SW480 (cell line): ENCODE measurements at places on chromosomes 3 and 15.

GRCh38 chr3:79994397-79994796 is 226.6 kb upstream of the ROBO1 start:
- DNase-seq = no peak

GRCh38 chr15:66290518-66290917 is 2.9 kb upstream of the DIS3L start:
- peak; percentile 63 for DNase-seq

GRCh38 chr15:34693053-34693744 is 61.6 kb downstream of the GJD2 start:
- DNase-seq = no peak

- DNase-seq = no peak
Observed at GRCh38 chr3:195544634-195545033, 1.5 kb upstream of the PPP1R2 start.

GRCh38 chr15:48358229-48359152 is 27.3 kb downstream of the DUT start:
- peak; percentile 44 for DNase-seq

GRCh38 chr15:74442604-74443003 is 8.8 kb upstream of the SEMA7A start:
- DNase-seq = no peak

GRCh38 chr3:178367817-178368617 is 168.2 kb upstream of the KCNMB2 start:
- no peak for DNase-seq

GRCh38 chr3:69332934-69333333 is 53.0 kb downstream of the FRMD4B start:
- DNase-seq = no peak

GRCh38 chr3:141229132-141229531 is 2.5 kb upstream of the PXYLP1 start:
- no peak for DNase-seq

- DNase-seq = no peak
Observed at GRCh38 chr3:175743733-175744400, 884.7 kb downstream of the NAALADL2 start.

DNA sequence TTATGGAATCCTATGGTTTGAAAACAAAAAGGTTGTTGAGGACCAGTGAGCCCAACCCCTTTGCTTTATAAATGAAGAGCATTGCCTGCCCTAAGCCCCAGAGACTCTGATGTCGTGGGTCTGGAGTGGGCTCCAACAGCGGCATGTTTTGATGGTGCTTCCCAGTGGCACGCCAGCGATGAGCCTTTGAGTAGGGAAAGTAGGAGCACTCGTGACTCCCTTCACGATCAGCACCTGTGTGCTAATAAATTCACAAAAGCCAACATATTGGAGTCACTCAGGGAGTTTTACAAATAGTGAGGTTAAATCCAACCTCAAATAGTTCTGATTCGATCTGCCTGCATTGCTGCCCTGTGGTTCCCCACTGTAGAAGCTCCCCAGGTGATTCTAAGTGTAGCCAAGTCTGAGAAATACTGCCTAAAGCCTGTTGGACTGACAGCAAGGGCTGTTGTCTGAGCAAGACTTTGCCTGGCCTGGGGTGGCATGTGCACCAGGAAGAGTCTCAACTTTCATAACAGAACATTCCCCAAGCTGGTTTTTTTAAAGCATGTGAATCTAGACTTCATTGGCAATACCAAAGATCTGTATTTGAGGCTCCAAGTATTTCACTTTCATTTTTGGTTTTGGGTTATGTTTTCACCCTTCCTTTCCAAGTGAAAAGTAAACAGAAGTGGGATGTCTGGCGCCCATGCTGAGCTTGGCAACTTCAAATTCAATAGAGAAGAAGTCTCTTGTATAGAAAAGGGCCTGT is 9.9 kb downstream of the CCR5 start:
- DNase-seq = no peak

GRCh38 chr15:72616491-72617210 is 37.8 kb upstream of the GOLGA6B start:
- DNase-seq = peak; percentile 93

DNA sequence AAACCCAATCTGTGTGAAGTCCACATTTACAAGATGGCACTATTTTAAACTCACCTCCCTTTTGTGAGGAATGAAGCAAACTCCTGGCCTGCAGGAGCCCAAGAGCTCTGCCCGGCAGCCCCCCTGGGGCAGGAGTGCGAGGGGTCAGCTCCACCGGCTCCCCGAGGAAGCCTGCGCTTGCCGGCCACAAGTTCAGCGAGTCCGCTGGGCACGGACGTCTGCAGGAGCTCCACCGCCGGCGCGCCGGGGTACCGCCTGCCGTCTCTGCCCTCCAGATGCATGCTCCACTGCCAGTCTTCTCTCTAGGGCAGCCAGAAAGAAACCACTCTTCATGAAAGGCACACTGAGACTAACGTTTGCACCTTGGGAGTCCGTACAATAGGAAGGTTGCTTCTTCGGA is 17.5 kb downstream of the OCA2 start:
- DNase-seq = no peak

- no peak for DNase-seq
Observed at GRCh38 chr3:37397396-37397795, 223.0 kb upstream of the LRRFIP2 start.

- peak; percentile 76 for DNase-seq
Observed at GRCh38 chr15:56244038-56244810, 545 bp upstream of the RFX7 start.

DNA sequence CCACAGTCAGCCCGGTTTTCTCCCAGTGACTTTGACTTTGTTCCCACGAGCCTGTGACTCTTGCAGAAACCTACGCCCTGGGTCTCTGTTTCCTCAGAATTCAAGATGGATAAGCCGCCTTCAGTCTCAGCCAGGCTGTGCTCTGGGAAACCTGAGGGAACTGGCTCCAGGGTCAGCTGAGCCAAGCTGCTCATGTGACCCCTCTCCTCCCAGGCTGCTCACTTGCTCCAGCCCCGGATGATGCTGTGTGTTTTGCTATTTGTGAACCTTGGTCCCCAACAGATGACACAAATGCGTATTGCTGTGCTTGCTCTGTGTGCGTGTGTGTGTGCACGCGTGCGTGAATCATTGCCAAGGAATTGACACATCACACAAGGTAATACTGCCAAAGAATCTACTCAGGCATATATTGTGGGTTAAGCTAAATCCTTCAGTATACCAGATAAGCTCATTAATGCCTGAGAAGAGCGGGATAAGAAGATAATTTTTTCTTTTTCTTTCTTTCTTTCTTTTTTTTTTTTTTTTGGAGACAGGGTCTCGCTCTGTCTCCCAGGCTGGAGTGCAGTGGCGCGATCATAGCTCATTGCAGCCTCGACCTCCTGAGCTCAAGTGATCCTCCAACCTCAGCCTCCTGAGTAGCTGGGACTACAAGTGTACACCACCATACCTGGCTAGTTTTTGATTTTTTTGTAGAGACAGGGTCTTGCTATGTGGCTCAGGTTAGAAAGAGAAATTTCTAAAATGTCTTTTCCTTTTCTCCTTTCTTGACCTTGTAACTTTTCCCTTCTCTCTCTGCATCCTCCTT is 29.2 kb upstream of the UMPS start:
- DNase-seq = no peak

GRCh38 chr15:81895723-81896122 is 150.1 kb downstream of the MEX3B start:
- DNase-seq = no peak

DNA sequence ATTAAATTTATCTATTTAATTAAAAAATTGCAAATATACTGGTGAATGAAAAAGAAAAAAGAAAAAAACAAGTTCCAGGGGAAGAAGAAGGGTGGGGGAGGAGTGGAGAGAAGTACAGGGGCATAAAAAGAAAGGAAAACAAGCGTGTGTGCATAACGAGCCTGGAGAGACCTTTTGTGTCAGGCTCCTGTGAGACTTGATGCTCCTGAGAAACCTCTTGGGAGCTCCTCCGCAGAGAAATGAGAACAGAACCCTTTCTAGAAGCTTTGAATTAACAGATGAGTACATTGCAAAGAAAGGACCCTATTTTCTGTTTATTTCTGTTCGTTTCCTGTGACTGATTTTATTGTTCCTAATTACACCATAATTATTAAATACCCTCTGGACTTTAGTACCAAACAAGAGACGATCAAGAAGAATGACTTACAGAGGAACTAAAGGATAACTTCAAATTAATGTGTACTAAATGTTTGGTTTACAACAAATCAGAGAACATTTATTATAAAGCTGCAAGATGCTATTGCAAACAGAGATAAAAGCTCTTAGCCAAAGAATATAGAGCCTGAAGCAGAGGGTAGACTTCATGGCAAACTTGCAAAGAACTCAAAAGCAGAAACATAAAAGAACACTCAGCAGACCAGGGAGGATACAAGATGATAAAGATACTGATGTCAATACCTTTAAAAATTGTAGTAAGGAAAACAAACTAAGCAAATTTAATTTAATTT is 74.7 kb downstream of the DPPA2 start:
- no peak for DNase-seq

GRCh38 chr3:34305266-34305665 is 506.8 kb downstream of the PDCD6IP start:
- no peak for DNase-seq

- peak; percentile 67 for DNase-seq
Observed at GRCh38 chr15:44194323-44195150, 534 bp downstream of the FRMD5 start.

DNA sequence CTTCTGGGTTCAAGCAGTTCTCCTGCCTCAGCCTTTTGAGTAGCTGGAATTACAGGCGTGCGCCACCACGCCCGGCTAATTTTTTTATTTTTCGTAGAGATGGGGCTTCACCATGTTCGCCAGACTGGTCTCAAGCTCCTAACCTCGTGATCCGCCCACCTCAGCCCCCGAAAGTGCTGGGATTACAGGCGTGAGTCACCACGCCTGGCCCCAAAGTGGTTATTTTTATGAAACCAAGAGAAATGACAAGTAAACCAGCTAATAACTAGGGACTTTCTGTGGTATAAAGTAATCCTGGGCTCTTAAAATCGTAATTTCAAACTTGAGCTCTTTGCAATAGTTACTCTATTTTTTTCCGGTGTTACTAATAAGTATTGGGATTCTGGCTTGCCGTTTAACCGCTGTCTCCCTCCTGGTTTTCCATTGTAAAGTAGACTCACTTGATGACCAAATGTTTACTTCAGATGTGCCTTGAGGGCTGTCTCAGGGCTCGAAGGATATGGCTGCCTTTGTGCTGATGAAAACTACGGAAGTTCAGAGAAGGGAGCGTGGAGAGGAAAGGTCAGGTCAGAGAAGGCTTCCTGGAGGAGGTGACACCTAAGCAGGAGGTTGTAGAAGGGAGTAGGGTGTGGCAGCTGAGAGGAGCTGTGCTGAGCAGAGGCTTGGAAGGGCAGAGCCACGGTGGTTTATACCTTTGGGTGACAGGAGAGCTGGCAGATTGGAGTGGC is 4.2 kb downstream of the ZSCAN2 start:
- DNase-seq = no peak

- no peak for DNase-seq
Observed at GRCh38 chr3:135500034-135500433, 465.5 kb upstream of the PPP2R3A start.

DNA sequence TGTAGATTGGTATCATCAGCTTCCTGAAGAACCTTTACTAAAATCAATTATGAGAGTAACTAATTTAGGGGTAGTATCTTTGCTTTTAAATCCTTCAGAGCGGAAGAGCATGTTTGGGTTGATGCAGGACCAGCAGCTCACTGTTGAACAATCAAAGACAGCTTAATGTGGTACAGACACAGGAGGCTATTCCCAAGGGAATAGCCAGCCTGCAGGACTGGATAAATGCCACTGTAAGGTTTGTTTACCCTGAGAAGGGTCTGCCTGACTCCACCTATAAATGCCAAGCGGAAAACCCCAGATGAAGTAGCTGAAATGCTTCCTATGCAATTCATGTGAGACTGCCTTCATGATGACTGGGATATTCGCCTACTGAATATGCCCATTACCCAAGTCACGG is 16.0 kb upstream of the STAC start:
- DNase-seq = no peak

- no peak for DNase-seq
Observed at GRCh38 chr3:158748237-158748828, 16.1 kb upstream of the RARRES1 start.

GRCh38 chr3:111913163-111913763 is 54.2 kb downstream of the PHLDB2 start:
- DNase-seq = no peak

DNA sequence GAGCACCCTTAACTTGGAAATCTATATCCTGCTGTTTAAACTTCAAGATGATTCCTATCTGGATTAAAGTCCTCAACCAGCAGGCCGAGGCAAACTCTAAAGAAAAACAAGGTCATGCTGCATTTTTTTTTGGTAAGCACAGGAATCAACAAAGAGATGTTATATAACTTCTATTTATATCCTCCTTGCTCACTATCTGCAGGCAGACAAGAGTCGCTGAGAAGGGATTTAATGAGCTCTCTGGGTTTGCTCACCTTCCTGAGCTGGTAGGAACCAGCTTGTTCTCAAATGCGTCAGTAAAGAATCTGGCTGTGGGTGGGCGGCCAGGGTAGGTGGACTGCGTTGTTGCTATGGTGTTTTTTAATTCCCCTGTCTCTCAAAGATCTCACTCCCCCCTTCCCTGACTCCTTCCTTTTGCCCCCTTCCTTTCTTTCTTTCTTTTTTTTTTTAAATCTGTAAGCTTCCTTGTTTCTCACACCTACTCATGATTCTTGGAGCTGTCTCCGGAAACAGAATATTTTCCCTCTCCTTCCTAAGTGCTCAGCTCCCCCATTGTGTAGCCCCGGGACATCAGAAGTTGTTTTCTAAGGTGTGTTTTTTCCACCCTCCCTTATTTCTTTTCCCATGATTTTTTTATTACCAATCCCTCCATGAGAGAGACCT is 228.8 kb upstream of the BHLHE40 start:
- no peak for DNase-seq

DNA sequence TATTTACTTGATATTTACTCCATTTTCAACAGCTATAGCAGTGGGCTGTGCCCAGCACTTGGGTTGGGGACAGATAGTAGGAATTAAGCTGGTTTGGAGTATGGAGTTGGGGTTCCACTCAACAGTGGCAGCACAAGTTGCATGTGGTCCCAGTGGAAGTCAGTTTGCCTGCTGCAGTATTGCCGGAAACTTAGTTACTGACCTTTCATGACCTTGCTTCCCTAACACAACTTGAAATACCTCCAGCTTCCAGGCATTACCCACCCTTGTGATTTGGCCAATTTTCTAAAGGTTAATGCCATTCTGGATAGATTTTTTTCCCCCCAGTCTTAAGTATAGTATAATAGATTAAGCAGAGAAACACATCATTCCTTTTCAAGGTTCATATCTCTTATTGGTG is 68.0 kb downstream of the BBX start:
- DNase-seq = no peak

DNA sequence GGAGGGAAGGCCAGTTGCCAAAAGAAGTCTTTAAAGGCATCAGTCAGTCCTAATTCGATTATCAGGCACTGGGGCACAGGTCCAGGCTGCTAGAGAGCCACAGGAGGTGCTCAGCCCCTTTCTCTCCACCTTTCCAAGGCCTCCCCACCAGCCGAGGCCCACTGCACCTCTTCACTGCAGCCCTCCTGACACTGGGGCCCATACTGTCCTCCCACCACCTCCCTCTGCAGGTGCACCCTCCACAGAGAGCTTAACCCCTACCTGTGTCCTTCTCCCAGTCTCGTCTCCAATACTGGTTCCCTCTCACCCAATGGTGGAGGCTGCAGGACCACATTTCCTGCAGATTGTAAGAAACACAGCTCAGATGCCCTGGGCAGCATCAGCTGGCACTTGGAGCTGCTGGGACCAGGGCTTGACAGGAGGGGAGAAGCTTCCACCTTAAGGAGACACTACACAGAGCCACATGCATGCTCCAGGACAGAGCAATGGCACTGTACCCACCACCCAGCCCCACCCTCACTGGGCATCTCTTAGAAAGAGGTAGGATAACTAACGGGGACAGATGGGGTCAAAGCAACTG is 81.6 kb upstream of the PRR20G start:
- no peak for DNase-seq
